ENCODE measurements at places on chromosomes 1 and 21.

GRCh38 chr1:36804669-36805314 is 229.5 kb downstream of the GRIK3 start:
- no peak for DNase-seq

- no peak for DNase-seq
These were observed 2.5 kb downstream of the PTPN7 start for GRCh38 chr1:202157945-202158344.

- no peak for DNase-seq
These were observed 790 bp downstream of the DNAJC6 start for GRCh38 chr1:65310078-65310587.

- DNase-seq = no peak
These were observed 8.7 kb downstream of the PDXK start for GRCh38 chr21:43727519-43728153.

GRCh38 chr1:224591326-224591725 is 24.8 kb upstream of the CNIH3 start:
- DNase-seq = no peak

DNA sequence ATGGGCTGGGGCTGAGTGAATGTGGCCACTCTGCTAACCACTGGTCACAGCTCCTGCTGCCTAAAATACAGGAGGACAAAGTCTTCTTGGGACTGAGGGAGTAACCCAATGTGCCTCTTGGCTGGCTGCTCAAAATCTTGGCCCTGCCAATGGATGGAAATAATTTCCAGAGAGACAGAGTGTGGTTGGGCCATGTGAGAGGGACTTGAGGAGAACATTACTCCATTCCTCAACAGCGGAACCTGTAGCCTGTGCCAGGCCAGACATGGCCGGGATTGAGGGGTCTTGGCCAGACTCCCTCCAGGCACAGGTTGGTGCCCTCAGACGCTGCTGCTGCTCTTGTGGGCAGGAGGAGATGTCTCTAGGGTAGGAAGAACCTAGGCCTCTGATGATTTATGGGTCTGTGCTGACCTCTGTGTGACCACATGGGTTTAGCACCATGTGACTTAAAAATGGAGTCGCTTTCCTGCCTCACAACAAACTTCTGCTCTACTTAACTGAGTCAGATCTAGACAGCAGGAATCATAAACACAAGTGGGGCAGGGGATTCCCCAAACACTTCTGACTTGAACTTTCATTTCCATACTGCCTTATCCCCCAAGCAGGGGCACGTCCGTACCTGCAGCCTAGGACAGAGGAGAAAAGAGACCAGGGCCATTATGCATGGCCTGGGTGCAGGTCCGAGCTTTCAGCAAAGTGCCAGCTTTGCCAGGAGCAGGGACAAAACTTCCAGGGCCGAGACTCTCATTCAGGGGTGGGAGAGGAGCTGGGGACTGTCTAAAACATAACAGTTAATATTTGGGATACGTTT is 79.2 kb downstream of the CD34 start:
- DNase-seq = no peak

DNA sequence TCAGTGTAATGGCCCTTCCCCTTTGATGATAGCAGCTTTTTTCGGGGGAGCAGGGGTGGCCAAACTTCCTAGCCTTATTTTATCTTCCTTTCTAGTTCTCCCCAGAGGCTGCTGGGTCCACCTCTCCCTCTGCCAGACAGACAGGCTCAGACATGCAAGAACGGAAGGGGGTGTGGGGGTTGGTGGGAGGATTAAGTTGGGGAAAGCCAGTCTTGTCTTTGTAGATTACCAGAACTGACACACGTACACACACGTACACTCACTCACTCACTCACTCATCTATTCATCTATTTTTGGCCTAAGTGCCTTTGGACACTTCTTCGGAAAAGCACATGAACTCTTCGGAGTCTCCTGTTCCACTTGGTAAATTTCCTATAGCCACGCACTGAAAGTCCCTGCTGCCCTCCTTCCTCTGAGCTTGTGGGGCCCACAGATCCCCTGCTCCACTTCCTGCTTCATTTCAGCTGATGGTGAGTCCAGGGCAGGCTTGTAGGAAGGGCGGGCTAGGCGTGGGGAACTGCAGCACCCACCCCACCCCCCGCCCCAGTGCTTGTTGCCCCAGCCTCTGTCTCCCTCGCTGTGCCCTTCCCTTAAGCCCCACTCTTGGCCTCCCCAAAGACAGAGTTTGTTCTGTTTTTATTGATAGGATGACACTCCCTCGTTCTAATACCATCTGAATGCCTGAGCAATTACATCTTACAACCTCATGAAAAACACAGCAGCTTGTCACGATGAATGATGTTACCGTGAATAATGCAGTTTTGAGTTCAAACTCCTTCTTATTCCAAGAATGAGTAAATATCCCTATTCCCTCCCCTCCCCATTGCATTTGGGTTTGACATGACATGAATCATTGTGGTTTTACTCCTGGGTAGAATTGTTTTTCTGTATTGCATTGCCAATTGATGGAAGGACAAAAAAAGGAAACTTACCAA is 60.7 kb upstream of the ATP5PO start:
- DNase-seq = no peak

GRCh38 chr1:209800984-209801834 is 4.7 kb downstream of the IRF6 start:
- DNase-seq = no peak

DNA sequence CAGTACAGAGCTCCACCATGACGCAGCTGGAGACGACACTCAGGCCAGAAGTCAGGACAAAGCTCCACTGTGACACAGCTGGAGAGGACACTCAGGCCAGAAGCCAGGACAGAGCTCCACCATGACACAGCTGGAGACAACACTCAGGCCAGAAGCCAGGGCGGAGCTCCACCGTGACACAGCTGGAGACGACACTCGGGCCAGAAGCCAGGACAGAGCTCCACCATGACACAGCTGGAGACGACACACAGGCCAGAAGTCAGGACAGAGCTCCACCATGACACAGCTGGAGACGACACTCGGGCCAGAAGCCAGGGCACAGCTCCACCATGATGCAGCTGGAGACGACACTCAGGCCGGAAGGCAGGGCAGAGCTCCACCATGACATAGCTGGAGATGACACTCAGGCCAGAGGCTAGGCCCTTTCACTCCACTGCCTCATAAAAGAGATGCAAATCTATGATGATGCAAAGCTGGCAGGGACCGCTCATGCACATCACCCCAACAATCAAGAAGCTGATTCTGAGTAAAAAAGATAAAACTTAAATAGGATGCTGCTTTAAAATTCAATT is 13.6 kb upstream of the OR2B11 start:
- no peak for DNase-seq

DNA sequence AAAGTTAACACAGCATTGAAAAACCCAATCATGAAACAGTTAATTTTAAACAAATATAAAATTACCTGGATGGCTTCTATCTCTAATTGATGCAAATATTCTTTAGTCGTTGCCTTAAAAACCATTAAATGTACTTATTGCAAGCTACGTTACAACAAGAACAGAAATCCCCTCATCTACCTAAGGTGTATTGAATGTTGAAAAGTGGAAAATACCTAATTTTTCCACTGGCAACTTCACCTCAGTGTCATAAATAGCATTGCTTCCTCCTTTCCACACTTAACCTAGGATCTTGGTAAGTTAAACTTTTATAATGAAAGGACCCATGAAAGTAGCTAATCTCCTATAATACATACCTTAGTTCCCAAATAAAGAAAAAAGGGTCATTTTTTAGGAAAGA is 5.4 kb downstream of the GADD45A start:
- no peak for DNase-seq

- no peak for DNase-seq
These were observed 9.2 kb downstream of the POU3F1 start for GRCh38 chr1:38037221-38037939.

- no peak for DNase-seq
These were observed 77.0 kb downstream of the FAM78B start for GRCh38 chr1:166089804-166090203.

DNA sequence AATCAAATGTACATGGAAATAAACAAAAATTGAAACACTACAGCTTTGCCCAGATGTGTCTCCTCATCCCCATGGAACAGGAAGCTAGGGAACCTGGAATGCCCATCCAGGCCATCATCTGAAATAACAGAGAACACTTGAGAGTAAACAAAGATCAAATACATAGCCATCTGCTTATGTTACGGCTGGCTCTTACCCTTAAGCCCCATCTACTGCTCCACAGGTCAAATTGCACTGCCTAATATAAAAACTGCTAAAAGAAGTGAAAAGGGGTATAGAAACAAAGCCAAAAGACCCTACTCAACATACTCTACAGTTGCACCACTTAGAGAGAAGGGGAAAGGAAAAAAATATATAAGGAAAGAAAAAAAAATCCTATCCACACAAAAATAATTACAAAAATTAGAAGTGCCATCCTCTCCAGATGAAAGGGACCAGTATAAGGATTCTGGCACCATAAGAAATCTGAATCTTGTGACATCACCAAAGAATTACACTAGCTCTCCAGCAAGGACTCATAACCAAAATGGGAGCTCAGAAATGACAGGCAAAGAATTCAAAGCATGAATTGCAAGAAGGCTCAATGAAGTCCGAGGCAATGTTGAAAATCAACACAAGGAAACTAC is 26.9 kb downstream of the OR6Y1 start:
- no peak for DNase-seq

DNA sequence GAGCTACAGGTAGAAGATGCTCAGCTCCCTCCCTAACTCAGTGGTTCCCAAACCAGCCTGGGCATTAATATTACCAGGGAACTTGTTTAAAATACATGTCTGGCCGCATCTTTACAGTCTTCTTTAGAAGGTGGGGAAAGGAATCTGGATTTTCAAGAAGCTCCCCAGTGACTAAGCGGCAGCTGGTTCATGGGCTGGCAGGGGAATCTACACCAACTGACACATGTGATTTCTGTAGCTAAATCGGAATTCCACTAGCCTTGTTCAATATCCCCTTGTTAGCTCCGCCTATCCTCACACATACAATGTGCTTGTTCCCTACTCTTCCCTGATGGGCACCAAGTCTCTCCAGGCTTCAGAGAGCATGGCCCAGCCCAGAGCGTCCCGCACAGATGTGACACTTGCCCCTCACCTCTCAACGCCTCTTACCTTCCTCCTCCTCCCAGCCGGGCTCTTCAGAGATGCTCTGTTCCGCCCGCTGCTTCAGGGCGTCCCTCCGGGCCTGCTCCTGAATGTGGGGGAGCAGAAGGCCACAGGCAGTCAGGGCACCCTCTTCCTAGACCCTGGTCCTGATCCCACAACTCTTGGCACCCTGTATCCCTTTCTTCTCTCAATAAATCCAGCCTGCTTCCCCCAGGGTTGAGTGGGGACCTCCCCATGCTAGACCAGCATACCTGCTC is 15.3 kb downstream of the TSSK3 start:
- DNase-seq = no peak

GRCh38 chr1:42480921-42481320 is 17.8 kb downstream of the CCDC30 start:
- DNase-seq = no peak

DNA sequence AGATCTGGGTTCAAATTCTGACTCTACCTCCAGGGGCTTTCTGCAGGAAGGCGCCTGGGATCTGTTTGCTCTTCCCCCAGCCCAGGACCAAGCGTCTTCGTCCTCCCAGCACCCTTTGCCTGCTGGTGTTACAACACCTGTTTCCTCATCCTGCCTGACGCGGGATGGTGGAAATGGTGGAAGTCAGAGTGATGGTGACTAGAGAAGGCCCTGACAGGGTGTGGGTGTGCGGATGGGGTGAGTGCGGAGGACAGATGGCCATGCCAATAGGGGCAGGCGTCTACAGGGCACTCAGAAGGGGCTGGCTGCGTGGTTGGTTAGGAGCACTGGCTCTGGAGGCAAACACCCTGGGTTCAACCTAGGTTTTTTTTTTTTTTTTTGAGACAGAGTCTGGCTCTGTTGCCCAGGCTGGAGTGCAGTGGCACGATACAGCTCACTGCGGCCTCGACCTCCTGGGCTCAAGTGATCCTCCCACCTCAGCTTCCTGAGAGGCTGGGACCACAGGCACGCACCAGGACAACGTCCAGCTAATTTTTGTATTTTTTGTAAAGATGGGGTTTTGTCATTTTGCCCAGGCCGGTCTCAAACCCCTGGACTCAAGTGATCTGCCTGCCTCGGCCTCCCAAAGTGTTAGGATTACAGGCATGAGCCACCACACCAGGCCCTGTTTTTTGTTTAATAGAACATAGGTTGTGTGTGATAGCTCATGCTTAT is 1.5 kb downstream of the THEMIS2 start:
- DNase-seq = no peak

DNA sequence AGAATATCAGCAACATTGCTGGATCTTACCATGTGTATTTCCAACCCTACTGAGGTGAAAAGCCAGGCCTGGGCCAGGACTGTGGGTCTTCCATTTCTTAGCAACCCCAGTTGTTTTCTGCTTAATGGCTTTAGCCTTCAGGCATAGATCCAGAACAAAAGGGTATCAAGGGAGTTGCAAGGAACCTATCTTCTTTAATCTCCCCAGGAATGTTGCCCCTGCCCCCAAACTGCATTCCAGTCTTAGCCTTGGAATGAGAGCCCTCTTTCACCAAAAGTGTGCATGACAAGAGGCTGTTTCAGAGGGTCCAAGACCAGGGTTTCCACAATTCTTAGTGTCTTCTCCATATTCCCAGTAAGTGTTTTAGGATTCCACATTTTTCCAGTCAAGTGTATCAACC is 87.9 kb upstream of the SOX13 start:
- no peak for DNase-seq

DNA sequence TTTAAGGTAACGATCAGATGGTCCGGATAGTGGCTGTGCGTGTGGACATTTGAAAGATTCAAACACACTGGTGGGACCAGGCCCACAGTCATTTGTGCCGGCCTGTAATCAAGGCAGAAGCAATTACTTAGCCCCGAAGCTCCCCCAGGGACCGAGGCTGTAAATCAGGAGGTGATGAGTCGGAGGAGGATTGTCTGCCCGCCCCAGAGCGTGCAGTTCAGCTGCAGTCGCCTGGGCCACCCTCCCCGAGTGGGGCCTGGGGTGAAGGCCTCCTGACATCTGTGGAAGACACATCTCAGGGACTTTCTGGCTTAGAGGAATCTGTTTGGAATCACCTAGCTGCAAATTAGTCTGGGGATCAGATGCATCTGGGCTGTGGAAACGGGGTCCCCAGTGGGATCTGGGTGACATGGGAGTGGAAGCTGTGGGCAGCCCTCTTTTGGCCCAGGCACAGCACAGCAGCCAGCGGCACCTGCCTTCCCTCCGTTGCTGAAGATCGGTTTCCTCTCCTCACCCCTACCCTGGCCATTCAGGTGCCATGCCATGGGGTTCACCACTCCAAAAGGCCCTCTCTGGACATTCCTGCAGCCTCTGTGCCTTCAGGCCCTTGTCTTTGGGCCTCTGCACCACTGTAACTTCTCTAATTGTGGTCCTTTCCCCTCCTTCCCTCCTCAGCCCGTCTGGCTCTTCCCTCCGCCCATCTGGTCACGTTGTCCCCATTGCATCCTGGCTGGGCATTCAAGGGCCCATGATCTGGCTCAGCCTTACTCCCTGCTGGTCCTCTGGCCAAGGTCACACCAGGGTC is 25.7 kb downstream of the LHX4 start:
- no peak for DNase-seq

All from activated naive CD4-positive, alpha-beta T cell (primary cell).